GM04503 (cell line): ENCODE measurements at places on chromosomes 12 and 14.

- DNase-seq: no peak
Observed at GRCh38 chr12:102054345-102054744, 7.4 kb downstream of the WASHC3 start.

- DNase-seq: no peak
Observed at GRCh38 chr12:132774646-132775275, 13.1 kb upstream of the ANKLE2 start.

- DNase-seq: no peak
Observed at GRCh38 chr12:116141110-116141832, 136.2 kb downstream of the MED13L start.

DNA sequence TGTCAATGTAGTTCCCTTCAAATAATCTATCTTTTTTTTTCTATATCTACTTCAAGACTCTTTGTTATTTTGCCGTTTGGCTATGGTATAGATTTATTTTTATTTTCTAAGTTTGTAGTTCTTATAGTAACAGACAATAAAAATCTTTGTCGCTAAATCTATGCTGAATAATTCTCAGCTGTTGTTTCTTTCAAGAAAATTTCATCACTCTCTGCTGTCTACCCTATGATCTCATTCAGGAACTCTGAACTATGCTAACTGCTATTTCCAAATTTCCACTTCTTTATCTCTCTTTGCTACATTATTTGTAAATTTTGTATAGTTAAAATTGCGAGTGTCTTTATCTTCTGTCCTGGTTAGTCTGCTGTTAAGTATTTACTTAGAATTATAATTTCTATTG lies 353.6 kb downstream of the LRFN5 start:
- no peak for DNase-seq

GRCh38 chr12:20154052-20154451 lies 214.3 kb upstream of the PDE3A start:
- DNase-seq: no peak

DNA sequence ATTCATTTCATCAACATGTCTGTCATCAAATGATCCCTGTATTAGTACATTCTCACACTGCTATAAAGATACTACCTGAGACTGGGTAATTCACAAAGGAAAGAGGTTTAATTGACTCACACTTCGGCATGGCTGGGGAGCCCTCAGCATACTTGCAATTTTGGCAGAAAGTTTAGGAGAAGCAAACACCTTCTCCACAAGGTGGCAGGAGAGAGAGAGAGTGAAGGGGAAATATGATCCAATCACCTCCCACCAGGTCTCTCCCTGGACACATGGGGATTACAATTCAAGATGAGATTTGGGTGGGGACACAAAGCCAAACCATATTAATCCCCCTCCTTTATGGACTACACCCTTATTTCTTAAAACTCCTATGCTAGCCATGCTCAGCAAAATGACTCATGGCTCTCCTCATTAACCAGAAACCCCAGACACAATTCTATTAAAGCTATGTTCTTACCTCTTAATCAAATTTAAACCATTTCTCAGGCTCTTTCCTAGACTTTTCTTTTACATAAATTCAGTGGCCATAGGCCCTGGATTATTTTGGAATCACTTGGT lies 932.3 kb downstream of the FLRT2 start:
- no peak for DNase-seq

DNA sequence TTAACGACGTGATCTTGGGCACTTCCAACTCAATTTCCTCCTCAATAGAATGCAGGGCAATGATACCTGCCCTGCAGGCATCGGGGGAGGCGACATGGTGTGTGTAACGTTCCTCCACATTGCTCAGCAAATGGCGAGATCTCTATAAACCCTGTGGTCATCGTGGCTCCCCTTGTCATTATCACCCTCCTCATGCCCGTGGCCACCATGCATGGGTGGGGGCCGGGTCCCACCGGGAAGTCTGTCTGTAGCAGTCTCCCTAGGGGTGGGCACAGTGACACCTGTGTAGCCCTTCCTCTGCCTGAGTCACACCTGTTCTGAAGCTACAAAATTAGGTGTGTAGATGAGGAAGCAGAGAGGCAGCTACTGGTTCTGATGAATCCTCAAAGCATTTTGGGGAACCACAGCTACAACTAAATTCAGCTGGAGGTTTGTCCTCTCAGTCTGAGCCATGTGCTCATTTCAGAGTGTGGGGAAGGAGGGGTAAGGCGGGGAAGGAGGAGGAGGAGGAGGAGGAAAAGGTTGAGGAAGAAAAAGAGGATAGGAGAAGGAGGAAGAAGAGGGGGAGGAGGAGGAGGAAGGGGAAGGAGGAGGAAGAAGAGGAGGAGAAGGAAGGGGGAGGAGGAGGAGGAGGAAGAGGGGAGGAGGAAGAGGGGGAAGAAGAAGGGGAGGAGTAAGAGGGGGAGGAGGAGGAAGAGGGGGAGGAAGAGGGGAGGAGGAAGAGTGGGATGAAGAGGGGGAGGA lies 11.0 kb upstream of the CACNA2D4 start:
- DNase-seq: no peak

DNA sequence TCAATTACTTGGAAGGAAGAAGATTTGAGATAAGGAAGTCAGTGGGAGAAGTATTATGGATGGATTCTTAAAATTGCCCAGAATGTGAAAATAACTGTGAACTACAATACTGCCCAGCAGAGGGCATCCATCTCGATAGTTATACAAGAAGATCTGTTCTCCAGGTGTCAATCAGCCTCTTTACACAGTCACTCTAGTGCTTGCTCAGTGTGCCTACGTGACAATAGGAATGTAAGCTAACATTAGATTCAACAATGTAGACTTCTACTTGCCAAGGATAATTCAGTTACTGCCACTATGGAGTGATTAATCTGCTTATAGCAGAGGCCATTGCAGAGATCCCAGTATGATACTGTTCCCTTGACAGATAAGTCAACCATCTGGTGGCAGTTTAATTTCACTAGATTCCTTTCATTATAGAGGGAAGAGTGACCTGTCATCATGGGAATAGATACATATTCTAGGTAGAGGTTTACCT lies 10.6 kb upstream of the MAP4K5 start:
- no peak for DNase-seq

DNA sequence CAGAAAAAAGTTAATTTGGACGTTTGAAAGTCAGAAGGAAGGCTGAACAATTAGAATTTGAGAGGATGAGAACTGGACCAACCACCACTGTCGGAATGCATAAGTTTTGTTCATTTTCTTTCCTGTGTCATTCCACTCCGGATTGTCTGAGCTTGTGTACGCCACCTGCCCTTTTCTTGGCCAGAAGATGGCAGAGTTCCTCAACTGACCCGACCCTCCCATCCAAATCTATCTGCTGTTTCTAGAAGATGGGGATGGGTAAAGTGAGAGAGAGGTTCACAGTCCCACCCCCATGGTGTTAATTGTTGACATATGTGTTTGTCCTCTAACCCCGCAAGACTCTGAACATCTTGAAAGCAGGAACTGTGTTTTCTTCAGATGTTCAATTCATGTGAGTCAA lies 388.0 kb downstream of the VRK1 start:
- no peak for DNase-seq

DNA sequence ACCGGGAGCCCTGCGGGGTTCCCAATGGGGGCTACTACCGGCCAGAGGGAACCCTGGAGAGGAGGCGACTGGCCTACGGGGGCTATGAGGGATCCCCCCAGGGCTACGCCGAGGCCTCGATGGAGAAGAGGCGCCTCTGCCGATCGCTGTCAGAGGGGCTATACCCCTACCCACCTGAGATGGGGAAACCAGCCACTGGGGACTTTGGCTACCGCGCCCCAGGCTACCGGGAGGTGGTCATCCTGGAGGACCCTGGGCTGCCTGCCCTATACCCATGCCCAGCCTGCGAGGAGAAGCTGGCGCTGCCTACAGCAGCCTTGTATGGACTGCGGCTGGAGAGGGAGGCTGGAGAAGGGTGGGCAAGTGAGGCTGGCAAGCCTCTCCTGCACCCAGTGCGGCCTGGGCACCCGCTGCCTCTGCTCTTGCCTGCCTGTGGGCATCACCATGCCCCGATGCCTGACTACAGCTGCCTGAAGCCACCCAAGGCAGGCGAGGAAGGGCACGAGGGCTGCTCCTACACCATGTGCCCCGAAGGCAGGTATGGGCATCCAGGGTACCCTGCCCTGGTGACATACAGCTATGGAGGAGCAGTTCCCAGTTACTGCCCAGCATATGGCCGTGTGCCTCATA lies 9.7 kb downstream of the TNS2 start:
- no peak for DNase-seq

DNA sequence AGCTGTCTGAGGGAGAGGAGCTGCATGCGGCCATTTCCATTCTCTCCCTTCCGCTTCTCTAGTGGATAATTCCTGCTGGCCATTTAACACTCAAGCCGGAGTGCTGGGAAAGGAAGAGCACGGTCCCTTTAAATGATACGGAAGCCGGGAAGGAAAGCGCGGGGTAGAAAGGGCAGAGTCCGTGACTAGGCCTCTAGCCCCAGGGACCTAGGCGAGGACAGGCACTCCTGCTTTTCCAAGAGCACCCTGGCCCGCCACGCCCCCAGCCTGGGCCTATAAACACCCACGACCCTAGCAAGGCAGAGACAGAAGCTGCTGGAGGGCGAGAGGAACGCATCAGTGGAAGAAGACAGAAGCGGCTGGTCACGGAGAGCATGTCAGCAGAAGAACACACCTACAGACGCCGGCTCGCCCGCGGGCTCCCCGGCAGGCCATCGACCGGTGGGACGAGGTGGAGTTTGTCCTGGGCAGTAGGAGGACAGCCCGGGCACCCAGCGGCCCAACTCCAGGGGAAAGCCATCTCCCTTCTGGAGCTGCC lies 1206.6 kb upstream of the TMEM132C start:
- DNase-seq: no peak

GRCh38 chr12:124940143-124940392 lies 25.6 kb upstream of the UBC start:
- DNase-seq: no peak

DNA sequence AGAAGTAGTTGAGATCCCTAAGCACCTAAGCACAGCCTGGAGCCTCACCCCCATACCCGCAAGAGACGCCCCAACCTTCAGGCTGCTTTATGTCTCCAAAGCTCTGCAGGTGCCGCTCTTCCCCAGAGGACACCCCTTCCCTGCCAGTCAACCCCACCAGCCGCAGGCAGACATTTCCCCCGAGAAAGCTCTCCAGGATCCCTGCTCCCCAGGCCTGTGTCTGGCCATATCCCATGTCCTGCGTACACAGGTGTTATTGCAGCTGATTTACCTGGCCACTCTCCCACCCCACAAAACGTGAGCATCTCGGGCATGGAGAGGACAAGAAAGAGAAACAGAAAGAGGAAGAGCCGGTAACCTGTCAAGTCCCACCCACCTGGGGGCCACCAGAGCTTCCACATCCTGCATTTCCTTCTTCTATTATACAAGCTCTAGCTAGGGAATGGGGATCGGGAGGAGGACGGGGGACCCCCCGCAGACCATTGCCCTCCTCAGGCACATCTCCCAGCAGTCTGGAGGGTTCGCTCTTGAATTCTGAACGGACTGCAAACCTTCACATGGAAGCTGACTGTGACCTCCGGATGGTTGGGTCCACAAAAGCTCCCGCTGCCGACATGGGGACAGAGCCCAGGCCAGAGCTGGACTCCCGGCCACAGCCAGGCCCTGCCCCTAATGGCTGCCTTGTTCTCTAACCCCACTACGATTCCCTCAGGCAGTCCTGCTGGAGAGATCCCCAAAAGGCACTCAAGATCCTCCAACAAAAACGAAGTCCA lies 17.6 kb downstream of the CCDC88C start:
- no peak for DNase-seq

DNA sequence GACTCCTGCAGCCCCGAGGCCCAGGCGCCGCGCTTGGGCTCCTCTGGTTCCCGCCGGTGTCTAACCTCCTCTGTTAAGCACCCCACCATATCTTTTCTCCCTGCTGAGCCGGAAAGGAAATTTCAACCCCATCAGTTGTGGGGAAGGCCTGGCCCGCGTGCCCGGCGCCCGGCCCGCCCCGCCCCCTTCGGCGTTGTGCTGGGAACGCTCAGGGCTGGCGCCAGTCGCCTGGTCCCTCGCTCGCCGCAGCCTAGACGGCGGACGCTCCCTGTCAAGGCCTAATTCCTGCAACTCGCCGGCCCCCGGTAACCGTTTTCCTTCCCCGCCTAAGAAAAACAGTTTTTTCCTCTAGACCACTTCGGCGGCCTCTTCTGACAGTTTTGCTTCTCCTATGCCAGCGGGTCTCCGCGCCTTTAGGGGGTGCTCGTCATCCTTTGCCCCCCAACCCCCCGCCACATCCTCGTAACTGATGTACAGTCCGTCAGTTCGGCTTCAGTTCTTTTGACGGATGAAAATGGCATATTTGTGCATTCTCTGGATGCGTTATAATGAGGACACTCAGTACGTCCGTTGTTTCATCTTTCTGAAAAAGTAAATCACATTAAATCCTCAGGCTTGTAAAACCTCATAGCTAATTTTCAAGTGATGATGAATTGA lies 506 bp upstream of the NAP1L1 start:
- DNase-seq: no peak

DNA sequence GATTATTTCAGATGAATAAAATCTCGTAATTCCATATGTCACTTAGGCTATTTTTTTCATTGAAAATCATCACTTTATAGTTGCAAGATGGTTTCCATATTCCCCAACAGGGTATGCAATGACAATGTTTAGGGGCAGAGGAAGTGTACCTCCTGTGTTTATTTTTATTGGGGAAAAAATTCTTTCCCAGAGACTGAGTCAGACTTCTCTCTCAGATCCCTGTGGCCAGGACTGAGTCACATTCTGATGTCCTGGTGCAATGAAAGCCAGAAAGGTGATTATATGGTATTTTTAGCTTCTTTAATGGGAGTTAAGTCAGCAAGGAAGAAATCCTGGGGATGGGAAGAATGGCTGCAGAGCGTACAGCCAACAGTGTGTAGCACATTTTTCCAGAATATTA lies 196.9 kb upstream of the ALG10 start:
- no peak for DNase-seq

- no peak for DNase-seq
Observed at GRCh38 chr12:113226696-113227568, 5.7 kb downstream of the TPCN1 start.

DNA sequence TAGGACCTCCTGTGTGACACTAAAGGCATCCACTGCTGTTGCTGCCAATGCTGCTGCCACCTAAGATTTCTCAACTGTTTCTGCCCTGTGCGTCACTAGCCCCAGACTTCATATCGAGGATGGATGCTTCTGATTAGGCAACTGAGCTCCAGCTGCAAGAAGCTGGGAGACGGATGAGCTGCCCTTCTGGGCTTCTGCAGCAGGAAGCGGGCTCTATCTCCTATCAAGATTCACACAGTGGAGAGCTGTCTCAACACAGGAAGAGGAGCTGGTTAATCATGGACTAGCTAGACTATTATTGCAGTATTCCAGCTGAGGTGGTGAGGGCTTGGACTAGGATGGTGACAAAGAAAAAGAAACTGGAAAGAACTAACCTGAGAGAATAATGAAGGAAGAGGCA lies 59.2 kb upstream of the PELI2 start:
- DNase-seq: no peak
